ENCODE measurements at places on chromosomes 7 and 10.

GRCh38 chr10:3805201-3805790, 20.3 kb upstream of the KLF6 start:
- DNase-seq, result peak; percentile 90

- DNase-seq, result no peak
Measured at GRCh38 chr10:52855546-52856325, 83.2 kb upstream of the MBL2 start.

DNA sequence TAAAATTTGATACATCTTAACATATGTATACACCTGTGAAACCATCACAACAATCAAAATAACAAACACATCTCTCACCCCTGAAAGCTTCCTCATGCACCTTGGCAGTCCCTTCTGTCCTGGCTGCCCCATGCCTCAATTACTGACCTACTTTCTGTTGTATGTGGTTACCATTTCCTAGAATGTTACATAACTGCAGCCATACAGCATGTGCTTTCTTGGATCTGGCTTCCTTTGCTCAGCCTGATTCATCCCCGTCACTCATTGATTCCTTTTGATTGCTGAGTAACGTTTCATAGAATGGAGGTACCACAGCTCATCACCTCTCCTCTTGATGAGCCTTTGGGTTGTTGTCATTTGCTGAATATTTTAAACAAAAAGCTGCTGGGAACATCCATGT, 165.3 kb downstream of the CELF2 start:
- DNase-seq, result no peak

DNA sequence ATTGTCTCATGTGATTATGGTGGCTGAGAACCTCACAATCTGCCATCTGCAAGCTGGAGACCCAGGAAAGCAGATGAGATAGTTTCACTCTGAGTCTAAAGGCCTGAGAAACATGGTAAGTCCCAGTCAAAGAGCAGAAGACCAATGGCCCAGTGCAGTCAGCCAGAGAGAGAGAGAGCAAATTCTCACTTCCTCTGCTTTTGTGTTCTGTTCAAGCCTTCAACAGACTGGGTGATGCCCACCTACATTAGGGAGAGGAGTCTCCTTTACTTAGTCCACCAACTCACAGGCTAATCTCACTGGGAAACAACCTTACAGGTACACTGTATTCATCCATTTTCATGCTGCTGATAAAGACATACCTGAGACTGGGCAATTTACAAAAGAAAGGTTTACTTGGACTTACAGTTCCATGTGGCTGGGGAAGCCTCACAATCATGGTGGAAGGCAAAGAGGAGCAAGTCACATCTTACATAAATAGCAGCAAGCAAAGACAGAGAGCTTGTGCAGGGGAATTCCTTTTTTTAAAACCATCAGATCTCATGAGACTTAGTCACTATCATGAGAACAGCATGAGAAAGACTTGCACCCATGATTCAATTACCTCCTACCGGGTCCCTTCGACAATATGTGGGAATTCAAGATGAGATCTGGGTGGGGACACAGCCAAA, 4.7 kb upstream of the FRMPD2 start:
- DNase-seq, result peak; percentile 77
